ENCODE measurements at places on chromosomes 4 and X.
A peak's percentile ranks its signal among the peaks of the same experiment; 100 is the strongest.

DNA sequence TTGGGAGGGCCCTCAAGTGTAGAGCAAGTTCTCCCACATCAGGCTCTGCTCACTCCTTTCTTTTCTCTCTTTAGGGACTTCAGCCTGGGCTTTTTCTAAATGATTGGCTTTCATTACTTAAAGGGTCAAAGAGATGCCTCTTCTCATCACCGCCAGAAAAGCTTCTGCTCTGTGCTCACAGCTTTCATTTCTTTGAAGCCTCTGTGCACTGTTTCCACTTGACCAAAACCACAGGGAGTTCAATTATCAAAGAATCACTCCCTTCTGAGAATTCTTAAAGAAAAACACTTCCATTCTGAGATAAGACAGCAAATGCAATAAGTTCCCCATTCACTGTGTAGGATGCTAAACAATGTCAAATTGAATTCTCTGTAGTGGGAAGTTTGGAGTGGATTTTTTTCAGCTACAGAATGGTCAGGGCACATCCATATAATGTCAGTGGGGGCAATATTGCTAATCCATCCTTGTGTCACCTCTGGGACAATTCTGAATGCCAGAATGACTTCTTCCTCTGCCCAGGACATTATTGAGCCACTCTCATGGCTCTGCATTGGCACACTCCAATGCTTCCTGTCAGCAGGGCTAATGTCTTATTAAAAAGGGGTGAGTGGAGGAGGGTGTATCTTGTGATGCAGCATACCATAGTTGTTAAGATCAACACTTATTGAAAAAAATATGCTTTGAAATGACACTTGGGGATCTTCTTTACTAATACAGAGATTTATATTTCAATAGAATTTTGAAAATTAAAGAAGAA lies 217.6 kb downstream of the SNCA start:
- no peak for DNase-seq

GRCh38 chr4:14693728-14694127 lies 308.6 kb upstream of the CPEB2 start:
- no peak for DNase-seq

DNA sequence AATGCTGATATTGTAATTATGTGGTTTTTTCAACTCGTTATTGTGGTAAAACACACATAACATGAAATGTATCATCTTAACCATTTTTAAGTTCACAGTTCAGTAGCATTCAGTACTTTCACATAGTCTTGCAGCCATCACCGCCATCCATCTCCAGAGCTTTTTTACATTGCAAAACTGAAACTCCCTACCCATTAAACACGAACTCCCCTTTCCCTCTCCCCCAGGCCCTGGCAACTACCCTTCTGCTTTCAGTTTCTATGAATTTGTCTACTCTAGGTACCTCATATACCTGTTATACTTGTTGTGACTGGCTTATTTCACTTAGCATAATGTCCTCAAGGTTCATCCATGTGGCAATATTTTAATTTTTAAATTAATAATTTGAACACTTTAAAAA lies 380.6 kb downstream of the MAPK10 start:
- DNase-seq: no peak

- DNase-seq: no peak
Measured at GRCh38 chr4:69549651-69550050, 53.9 kb upstream of the UGT2B4 start.

DNA sequence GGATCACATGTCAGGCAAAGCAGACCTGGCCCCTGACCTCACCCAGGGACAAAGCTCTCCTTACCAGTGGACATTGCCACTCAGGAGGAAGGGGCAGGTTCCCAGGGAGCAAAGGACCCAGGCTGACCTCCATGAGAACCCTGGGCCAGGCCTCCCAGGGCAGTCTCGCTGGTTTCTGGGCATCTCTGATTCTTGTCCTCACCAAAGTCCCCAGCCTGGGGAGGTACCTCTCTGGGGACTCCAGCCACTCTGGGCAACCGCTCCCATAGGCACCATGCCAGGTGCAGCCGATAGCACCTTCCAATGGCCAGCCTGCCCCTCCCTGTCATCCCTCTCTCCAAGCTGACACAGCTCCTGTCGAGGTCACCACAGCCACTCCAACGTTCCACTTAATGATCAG lies 7.9 kb downstream of the EVC2 start:
- DNase-seq: no peak

DNA sequence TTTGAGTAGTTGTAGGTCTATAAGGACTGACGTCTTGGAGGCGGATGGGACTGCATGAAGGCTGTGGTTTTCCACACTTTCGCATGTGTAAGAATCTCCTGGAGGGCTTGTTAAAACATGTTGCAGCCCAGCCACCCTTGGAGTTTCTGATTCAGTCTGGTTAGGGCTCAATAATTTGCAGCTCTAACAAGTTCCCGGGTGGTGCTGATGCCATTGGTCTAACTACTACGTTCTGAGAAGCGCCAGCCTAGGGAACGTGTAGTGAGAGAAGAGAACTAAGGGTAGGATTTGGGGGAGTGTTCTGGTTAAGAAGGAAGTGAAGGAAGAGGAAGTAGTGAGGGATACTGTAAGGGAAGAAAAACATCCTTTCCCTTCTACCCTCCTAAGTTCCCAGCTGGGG lies 138.9 kb downstream of the LARP7 start:
- DNase-seq: no peak

DNA sequence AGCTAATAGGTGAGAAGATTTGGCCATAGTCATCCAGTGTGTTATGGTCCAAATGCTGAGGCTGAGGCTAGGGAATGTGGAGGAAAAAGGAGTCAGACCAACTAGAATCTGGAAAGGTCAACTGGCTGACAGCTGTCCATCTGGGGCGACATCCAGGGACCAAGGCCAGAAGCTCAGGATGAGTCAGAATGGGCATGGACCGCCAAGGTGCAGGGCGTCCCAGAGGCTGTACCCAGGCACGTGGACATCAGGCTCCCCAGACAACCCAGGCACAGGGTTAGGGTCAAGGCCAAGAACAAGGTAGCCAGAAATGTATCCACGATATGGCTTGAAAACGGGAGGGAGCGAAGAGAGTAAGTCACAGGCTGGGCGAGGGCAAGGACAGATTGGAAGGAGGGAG lies 26.1 kb upstream of the PTTG2 start:
- DNase-seq: no peak

DNA sequence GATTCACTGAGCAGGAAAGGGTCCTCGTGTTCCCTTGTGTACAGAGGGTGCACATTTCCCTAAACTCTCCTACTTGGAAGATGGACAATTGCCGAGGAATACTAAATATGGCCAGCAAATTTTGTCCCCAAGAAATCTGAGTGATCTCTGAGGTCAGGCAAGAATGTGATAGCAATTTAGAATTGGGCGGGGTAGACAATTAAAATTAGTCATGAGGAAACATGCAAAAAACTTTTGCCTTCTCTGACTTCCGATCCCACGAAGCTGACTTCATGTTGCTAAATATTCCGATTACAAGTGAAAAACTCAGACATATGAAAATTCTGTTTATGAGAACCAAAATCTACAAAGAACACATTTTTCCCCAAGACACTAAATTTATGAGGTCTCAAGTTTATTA lies 453.9 kb upstream of the ZFP42 start:
- DNase-seq: no peak

GRCh38 chrX:53599781-53600396 lies 86.6 kb downstream of the HUWE1 start:
- DNase-seq: no peak

- DNase-seq: no peak
Measured at GRCh38 chr4:118711052-118711451, 25.9 kb downstream of the METTL14 start.

DNA sequence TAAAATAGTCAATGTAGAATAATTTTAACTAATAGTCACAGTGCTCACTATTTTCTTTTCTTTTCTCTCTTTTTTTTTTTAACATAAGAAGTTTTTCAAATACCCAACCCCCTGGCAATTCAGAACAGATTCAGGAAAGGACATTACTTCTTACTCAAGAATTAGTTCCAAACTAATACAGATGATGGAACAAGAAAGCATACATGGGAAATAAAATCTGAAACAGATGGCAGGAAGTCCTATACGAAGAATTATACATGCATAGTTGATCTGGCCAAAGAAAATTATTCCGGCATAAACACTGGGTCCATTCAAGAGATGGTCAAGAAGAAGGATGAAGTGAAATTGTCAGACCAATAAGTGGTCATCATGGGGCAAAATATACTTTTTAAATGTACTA lies 614.4 kb upstream of the INTU start:
- DNase-seq: no peak

- no peak for DNase-seq
Measured at GRCh38 chr4:158625544-158625943, 46.1 kb downstream of the C4orf46 start.

DNA sequence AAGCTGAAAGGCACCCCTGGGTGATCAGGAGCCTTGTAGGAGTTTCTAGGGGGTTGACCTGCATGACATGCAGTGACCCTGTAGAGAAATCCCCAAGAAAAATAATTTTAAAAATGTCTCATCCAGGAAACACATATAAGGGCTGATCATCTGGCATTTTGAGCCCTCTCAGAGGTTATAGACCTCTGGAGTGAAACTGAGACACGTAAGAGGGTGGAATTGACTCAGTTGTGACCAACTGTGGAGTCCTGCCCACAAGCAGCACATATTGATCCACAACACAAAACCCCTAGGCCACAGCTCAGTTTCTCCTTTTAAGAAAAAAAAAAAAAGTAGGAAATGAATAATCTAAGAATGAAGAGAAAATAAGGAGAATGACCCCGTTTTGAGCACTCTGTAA lies 32.5 kb upstream of the MTMR8 start:
- no peak for DNase-seq

DNA sequence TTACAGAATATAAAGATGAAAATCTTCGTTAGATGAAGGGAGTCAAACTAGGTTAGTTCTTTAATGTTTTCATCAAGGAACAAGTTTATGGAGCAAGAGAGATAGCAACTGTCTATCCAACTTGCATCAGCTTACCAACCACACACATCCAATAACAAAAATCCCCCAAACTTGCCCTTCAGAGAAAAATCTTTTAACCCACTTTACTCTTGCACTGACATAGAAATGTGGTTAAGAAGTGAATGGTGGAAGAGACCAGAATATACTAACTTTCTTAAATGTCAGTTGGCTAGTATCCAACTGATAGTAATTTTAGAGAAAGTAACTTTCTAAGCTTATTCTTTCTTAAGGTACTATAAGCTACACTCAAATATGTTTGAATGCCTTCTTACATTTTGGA lies 1.7 kb upstream of the RAB9A start:
- no peak for DNase-seq

DNA sequence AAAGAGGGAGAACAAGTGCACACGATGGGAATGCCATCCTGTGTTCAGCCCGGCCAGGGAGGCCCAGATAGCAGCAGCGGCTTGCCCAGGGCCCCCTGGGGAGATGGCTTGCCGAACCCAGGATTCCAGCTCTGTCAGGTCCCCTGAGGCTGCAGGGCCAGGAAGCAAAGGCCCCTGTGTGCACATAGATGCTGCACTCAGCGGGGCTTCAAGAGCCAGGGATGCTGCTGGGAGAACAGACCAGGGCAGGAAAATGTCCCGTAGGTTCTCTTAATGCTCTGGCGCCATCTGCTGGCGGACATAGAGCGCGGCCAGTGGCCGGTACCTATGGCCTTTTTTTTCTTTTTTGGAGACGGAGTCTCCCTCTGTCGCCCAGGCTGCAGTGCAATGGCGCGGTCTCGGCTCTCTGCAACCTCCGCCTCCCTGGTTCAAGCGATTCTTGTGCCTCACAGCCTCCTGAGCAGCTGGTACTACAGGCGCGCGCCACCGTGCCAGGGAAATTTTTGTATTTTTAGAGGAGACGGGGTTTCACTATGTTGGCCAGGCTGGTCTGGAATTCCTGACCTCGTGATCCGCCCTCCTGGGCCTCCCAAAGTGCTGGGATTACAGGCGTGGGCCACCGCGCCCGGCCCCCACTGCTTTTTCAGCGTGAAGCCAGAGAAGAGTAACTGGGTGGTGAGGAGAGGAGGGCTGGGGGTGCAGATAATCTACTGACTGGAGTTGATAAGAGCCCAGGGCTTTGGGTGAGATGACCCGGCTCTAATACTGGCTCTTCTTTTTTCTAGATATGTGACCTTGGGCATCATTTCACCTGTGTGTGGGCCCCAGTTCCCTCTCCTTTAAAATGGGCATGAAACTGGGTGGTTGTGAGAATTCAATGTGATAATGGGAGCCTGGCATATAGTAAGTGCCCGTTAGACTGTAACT lies 22.5 kb downstream of the MED28 start:
- peak; percentile 91 for DNase-seq

GRCh38 chr4:144872508-144873225 lies 225.3 kb downstream of the ANAPC10 start:
- no peak for DNase-seq

Data from AG08396 (cell line).